Kidney capillary endothelial cell (primary cell): ENCODE measurements at places on chromosomes 16 and 17.

DNA sequence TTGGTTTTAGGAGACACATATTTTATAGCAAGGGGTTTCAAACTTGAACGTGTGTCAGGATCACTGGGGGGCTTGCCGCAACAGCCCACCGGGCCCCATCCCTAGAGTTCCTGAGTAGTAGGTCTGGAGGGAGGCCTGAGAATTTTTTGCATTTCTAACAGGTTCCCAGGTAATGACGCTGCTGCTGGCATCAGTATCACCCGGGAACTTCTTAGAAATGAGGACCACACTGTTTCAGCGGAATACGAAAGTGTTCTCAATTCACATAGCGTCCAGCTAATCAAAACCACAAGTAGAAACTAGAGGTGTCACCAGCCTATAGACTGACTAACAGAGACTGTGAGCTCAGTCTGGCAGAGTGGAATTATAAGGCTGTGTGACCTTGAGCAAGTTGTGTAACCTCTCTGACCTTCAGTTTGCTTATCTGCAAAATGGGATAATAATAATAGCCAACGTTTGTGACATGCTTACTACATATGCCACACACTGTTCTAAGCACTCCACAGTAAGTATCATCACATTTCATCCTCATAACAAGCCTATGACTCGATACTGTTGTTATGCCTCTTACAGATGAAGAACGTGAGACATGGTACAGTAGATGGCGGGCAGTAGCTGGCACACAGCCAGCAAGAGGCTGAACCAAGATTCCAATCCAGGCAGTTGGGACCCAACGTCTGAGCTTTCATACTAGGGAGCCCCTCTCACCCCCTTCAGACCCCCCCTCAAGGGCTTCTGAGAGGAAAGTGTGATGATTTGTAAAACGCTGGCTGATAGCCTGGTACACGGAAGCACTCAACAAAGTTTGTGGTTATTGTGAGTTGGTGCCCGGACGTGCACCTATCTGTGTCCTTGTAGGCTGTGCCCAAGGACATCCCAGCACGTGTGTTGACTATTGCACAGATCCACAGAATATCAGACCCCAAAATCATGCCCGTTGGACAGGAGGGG lies 4.6 kb upstream of the ICAM2 start:
- DNase-seq = no peak

- DNase-seq = no peak
Observed at GRCh38 chr16:72187551-72187950, 15.6 kb upstream of the PMFBP1 start.

DNA sequence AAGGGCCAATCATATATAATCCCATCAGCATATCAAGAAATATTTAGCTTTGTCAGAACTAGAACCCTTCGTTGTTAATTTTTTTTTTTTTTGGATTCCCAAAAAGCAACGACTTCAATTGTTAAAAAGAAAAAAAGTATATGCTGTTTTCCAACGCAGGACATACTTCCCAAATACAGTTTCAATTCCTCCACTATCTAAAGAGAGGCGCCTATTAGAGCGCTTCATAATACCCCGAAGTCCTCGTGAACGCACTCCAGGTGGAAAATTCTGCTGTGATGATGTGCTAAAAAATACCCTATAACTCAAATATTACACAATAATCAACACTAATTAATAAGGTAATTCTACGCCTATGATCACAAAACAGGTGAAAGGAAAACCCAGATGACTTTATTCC lies 20.8 kb downstream of the GNA13 start:
- no peak for DNase-seq

DNA sequence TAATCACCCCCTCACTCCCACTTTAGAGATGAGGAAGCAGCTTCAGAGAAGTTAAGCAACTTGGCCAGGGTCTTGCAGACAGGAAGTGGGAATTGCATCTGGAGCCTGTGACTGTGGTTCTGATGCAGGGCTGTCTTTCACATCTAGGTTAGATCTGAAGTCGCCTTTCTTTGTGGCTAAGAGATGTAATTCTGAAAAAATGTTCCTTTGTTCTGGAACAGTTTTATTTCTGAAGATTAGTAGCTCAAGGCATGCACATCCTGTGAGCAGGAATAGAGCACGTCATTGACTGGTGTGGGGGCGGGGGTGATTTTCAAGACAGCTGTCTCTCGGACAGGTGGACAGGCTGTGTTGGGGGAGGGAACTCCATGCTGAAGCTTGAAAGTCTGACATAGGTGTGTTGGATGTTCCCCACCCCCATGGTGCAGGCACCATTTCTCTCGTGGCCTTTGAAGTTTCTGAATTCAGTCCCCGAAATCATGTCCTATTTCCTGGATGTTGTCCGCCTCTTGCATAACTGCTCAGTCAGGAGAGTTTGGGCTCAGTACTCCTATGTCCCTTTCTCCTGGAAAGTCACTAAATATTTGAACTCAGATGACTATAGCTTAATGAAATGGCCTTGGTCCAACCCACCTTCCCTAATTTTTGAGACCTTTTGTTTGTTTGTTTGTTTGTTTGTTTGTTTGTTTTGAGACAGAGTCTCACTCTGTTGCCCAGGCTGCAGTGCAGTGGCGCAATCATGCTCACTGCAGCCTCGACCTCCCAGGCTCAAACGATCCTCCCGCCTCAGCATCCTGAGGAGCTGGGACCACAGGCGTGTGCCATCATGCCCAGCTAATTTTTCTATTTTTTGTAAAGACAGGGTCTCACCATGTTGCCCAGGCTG lies 21.0 kb upstream of the HERPUD1 start:
- peak; percentile 46 for DNase-seq

DNA sequence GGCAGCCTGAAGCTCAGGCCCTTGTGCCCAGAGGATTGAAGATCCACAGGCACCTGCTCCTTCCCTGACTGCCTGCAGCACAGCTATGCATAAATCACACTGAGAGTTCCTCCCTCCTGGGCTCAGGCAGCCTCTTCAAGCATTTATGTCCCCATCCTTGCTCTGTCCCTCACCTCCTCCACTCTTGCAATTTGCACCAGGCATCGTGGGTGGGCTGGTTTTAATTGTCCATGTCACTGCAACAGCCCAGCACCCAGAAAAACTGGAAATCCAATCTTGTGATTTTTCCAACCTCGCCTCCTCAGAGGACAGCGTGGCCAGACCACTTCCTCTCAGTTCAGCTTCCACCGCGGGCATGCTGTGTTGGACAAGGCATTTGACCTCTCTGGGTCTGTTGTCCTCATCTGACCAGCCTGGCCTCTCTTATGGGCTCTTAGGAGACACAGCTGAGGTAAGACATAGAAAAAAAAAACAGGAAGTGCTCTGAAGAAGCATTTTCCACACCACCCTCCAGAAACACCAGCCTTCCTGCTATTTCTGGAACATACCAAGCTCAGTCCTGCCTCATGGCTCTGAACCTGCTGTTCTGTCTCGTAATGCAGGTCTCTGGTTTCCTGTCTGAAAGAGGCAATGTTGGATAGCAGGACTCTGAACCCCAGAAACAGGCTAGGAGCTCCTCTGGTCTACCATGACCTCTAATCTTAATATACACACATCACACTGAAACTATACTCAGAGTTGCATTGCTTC lies 8.3 kb downstream of the TMEM114 start:
- DNase-seq = no peak

DNA sequence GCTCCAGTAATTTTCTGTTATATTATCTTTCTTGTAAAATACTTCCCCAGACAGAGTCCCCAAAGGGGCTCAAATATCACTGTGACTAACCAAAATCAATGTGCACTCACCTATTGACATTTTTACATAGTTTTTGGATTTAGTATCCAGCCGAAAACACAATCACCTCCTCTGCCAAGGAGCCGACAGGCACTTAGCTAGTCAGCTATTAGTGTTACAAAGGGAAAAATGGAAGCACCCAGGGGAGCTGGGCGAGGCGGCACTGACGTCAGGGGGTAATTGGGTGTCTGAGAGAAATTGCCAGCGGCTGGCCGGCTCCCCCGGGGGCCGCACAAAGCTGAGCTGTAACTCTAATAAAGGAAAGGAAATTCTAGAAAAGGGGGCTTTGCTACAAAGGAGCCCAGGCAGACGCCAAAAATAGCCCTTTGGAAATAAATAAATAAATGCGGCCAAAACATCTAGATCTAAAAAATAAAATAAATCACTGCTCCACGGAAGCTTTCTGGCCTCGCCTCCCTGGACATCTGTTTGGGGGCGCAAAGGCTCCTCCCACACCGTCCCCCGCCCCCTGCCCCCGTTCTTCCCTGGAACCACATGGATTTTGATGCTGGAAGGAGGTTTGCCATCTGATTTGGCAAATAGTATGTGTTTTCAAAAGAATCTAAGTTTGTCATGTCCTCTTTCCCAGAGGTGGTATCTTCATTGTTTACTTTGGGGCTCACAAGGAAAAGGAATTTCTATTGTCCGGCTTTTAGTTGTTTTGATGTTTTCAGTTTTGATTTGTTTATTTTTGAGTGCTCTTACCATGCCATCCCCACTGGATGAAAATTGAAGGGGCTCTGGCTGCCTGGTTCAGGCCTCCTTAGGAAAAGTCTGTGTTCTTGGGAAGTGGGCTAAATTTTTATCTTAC lies 156.7 kb downstream of the ZNF423 start:
- peak; percentile 4 for DNase-seq

- DNase-seq = peak; percentile 59
Observed at GRCh38 chr17:64736804-64737492, 74.8 kb upstream of the SMURF2 start.

GRCh38 chr17:76478730-76479514 lies 11.5 kb downstream of the AANAT start:
- no peak for DNase-seq

GRCh38 chr17:59846394-59847165 lies 46.2 kb downstream of the TUBD1 start:
- DNase-seq = no peak

DNA sequence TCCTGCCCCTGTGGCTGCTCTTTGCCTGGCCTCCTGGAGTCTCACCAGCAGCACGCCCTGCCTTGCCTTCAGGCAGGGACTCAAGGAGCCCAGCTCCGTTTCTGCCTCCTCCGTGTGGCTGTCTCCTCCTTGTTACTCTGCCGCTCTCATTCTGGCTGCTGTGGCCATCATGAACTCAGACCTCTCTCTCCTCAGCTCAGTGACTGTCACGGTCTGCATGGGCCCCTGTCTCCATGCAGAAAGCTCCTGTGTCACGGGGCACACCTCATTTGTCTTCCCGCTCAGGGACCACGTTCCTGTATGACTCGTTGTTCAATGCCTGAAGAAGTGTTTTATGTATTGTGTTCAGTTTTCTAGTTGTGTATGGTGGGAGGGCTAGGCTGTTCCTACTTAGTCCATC lies 25.3 kb downstream of the RPTOR start:
- no peak for DNase-seq

- no peak for DNase-seq
Observed at GRCh38 chr17:78494696-78495330, 82.4 kb downstream of the DNAH17 start.

DNA sequence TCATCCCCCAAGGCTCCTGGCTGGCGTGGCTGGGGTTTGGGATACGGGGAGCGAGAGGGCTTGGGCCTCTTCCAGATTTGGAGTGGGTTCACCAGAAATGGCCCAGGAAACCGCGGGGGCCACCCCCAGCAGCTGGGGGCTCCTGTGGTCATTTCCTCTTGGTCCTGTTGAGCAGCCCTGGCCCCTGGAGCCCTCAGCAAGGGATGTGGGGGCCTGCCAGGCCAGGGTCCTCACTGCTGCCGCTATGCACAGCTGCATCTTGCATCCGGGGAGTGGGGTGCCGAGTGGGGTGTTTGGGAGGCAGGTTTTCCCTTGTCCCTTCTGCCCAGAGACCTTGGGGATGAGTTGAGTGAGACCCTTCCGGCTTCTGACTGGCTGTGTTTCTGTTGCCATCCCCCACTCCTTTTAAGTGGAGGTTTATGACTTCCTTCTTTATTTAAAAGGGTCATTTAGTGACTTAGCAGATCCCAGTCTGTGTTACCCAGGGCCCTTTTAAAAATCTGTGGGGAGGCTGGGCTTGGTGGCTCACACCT lies 319.8 kb downstream of the SEC14L1 start:
- DNase-seq = no peak

DNA sequence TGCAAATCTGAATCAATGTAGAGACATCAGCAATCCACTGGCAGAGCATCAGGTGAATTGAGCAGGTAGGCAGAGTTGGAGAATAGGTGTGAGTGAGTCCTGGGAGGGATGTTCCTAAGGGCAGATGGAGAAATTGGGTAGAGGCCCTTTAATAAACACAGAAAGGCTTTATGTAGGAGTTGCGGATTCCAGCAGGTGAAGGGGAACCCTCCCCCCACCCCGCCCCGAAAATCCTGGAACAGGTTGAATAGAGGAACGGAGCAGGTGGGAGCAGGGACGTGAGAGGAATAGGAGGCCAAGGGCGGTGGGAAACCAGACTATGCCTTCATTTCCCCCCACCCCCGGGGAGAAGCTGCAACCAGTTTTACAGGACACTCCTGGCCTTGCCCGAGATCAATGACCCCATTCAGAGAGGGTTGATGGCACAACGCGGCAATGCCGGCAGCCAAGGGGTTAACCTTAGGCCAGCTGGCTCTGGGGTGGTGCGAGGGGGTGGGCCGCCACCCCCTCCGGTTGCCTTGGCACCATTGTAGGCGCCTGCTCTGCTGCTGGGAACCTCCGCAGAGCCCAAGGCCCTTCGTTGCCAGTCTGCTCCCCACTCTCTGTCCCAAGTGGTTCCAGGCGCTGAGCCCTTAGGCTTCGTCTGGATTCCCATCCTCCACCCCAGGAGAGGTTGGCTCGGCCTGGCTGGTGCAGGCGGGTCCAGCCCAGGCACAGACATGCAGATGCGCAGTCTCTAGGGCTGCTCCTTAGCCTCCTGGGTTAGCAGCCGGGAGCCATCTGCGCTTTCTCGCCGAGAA lies 814 bp upstream of the RUNDC3A start:
- no peak for DNase-seq

- DNase-seq = no peak
Observed at GRCh38 chr17:3282901-3283300, 15.3 kb downstream of the OR3A1 start.

- DNase-seq = no peak
Observed at GRCh38 chr16:69131167-69131838, 1.1 kb downstream of the CHTF8 start.

GRCh38 chr17:44971776-44972483 lies 3.8 kb upstream of the C1QL1 start:
- DNase-seq = no peak

DNA sequence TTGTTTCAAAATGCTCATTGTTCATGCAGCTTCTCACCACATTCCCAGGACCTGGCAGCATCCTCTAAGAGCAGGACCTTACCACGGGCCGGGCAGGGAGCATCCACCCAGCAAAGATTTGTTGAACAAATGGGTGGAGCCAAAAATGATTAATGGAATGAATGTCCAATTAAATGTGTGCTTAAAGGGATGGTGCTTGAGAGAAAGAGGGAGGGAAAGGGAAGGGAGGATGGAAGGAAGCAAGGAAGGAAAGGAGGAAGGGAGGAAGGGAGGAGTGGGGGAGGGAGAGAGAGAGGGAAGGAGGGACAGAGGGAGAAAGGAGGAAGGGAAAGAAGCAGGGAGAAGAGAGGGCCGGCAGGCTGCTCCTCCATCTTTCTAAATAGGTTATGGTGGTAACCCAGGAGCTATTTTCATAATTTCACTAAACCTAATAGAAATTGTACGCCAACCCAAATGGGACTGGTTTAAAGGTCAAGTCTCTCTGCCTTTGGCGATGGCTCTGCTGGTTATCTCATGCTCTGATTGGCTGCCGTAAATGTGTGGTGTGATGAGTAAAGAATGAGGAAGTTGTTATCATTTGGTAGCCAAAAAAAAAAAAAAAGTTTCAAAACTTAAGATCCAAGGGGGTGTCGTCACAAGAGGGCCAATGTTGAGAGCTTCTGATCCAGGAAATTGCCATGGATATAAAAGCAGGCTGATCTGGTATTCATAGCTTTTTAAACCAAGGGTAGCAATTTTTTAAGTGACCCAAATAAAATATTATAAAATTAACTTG lies 126.7 kb upstream of the FOXF1 start:
- DNase-seq = no peak

- DNase-seq = peak; percentile 12
Observed at GRCh38 chr17:16652847-16653366, 743 bp downstream of the ZNF624 start.
